ENCODE measurements at places on chromosomes 12 and 14.

GRCh38 chr12:101051901-101052550, 158.0 kb downstream of the SLC5A8 start:
- DNase-seq, result peak; percentile 81

GRCh38 chr12:95179011-95179410, 38.3 kb downstream of the FGD6 start:
- DNase-seq, result no peak

DNA sequence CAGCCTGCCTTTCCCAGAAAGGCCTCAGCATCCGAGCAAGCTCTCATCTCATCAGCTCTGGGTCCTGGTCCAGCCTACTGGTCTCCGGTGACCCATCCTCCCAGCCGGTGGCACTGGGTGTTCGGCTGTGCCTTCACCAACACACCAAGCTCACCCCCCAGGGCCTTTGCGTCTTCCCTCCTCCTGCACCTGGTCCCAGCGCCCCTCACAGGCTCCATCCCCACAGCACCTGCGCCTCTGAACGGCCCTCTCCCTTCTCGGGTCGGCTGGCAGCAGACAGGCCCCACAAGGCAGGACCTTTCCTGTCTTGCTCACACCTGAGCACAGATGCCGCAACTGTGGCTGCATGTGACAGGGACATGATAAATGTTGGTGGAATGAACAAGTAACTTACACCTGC, 13.1 kb downstream of the P2RX2 start:
- no peak for DNase-seq

DNA sequence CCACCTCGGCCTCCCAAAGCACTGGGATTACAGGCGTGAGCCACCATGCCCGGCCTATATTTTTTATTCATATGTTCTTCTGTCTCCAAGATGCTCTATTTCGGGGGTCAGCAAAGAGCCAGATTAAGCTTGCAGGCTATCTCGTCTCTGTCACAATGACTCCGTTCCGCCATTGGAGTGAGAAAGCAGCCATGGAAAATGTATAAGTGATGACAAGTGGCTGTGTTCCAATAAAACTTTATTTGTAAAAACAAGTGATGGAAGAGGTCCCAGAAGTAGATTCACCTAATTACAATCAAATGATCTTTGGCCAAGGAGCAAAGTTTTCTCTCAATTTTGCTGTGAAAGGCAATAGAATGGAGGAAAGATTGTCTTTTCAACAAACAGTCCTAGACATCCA, 342.6 kb downstream of the MED13L start:
- no peak for DNase-seq

DNA sequence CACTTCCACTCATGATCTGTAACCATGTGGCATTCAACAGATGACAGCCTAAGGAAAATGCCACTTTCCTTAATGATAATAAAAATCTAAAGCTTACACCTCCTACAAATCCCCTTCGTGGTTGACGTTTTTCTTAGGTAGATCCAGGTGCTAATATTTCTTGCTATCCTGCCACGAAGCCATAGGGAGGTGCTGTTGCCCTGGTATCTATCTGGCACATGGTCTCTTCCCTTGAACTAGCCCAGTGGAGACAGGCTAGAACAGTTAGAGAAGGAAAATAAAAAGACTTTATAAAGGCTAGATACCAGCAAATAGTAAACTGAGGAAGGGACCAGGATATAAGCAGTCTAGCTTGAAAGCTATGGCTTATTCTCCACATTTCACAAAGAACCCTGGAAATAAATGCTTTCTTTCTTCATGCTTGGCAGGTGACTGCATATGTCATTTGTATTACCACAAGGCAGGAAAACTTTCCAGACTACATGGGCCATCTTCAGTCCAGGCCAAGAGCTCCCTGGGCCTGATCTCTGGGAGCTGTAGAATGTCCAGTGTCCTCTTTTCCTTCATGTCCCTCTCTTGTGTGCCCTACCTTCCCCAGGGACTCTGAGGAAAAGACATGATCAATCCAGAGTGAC, 15.3 kb downstream of the SPIC start:
- no peak for DNase-seq

DNA sequence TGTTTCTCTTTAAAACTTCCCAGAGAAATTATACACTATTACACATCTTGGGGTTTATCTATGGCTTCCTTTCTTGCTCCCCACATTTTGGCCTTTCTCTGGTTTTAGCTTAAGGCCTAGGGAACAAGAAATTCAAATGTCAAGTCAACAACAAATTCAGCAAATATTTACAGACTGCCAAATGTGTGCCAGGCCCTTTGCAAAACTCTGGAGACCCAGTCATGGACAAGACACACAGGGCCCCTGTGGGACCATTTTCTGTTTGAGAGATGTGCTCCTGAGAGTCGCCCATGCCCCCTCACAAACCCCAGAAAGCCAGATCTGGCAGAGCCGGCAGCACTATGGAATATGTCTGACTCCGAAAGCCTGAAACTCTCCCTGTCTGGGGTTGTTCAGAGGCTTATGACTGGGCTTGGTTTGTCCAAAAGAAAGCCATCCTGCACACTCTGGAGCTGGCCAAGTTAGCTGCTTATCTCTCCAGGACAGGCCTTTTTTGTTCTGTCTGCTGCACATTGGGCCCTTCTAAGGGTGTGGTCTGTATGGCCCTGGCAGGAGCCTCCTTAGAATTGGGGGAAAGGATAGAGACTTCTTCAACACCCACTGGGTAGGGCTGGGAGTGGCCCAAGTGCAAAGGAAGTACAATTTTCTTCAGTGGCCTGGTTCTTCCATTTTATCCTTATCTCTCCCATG, 1.1 kb upstream of the KRT3 start:
- DNase-seq, result no peak

- no peak for DNase-seq
Measured at GRCh38 chr12:19036673-19037357, 92.7 kb upstream of the PLEKHA5 start.

DNA sequence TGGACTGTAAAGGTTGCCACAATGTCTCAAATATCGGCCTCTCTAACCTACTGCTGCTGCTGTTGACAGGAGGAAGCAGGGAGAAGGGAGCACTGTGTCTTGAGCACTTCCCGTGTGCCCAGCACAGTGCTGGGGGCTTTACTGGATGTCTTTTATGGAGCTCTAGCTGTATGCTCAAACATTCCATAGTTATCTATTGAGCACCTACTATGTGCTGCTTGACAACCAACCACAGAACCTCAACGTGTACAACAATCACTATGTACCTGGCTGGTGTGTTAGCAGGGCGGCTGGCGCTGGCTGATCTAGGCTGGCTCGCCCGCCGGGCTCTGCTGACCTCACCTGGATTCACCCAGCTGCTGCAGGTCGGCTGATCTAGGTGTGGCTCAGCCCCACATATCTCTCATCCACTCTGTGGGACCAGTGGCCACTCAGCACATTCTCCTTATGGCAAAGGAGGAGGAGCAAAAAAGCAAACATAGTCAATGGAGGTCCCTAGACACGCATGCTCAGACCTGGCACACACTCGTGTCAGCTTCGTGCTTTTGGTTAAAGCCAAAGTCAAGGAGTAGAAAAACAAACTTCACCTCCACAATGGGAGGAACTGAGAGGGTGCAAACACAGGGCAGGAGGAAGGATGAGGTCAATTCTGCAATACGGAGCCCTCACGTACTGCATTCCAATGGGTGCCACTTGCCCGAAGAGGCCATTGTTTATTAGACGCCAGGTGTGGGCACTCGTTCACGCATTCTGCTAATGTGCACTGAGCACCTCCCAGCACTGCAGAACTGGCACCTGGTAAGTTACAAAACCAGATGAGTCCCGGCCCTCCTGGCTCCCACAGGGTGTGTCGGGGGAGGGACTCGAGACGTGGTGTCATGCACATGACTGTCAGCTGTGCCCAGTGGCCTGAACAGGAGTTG, 147.2 kb downstream of the SCARB1 start:
- no peak for DNase-seq

GRCh38 chr12:4283512-4284255, 10.1 kb downstream of the CCND2 start:
- no peak for DNase-seq

- no peak for DNase-seq
Measured at GRCh38 chr12:67852701-67853100, 136.5 kb upstream of the IFNG-AS1 start.

GRCh38 chr14:101562659-101563351, 1.5 kb downstream of the DIO3 start:
- DNase-seq, result no peak

DNA sequence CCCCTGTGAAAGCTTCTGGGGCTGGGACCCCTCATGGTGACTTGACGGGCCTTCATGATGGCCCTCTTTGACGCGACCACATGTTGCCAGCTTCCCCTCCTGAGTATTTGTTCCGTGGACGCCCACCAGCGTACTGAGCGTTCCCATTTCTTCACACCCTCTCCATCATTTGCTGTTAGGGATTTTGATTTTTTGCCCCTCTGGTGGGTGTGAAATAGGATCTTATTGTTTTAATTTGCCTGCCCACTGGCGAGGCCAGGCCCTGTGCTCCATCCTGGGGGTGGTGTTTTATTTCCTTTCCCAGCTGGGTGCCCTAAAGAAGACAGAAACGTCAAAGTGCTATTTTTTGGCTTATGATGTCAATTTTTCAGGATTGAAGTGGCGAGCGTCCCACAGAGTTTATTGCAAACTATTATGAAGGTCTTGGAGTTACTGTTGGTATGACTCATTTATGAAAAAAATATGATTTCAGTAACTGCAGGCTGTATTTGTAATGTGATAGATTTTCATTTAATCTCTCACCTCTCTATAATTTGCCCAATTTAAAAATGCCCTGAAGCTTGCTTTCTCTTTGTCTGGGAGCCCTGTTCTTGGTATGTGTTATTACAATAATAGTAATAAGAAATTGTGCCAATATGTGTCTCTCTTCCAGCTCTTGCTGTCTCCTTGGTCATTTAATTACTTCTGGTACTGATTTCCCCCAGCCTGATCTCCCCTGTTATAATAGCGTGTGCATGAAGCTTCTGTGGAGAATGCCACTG, 99.6 kb downstream of the SLC25A47 start:
- DNase-seq, result peak; percentile 62

Data from fibroblast of gingiva (primary cell).